ENCODE measurements at places on chromosomes 16 and 17.

GRCh38 chr17:58388302-58389190, 28.8 kb downstream of the RNF43 start:
- no peak for DNase-seq

- no peak for DNase-seq
These were observed 169.0 kb upstream of the ZFHX3 start for GRCh38 chr16:73216932-73217331.

DNA sequence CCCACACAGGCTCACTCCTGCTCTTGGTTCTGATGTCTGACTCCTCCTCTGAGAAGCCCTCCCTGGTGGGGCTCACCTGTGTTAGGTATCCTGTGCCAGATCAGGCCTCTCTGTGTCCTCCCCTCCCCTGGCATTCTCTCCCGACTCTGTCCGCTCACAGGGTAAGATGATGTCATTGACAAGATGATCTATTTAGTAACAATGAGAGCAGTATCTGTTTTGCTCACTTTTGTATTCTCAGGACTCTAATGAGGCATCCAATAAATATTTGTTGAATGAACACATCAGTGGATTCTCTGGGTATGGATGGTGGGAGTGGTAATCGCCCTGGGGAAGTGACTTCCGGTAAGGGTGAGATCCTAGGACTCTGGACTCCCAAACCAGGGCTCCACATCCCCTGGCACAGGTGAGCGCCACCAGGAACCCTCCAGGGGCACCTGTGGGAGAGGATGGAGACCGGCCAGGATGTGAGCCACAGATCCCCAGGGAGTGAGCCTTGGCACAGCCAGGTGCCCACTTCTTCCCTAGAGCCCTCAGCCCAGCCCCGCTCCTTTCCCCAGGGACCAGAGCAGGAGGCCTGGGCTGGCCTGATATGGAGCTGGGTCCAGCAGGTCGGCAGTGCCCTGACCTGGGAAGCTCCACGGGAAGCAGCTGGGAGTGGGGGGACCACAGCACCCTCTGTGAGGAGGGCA, 5.4 kb upstream of the HAP1 start:
- DNase-seq = no peak

GRCh38 chr16:21526923-21527807, 72.2 kb upstream of the METTL9 start:
- DNase-seq = no peak

DNA sequence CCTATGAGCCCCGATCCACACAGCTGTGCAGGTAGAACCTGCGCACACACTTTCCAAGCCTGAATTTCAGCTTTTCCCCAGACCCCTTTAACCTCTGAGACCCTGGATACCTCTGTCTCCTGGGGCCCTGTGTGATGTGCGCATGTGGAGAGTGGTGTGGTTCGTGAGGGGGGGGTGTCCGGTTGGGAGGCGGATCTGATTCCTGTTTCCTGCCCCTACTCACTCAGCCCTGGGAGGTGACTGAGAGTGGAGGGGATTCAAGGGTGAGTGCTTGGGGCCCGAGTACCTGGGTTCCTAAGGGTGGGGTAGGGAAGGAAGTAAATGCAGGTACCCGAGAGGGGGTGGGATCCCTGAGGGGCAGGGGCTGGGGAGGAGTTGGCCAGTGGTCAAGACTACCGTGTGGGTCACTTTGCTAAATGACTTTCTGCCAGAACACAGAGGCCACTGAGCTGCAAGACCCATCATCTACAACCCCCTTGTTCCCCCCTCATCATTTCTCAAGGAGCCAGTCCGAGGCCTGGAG, 621 bp downstream of the ARHGEF15 start:
- DNase-seq = no peak

DNA sequence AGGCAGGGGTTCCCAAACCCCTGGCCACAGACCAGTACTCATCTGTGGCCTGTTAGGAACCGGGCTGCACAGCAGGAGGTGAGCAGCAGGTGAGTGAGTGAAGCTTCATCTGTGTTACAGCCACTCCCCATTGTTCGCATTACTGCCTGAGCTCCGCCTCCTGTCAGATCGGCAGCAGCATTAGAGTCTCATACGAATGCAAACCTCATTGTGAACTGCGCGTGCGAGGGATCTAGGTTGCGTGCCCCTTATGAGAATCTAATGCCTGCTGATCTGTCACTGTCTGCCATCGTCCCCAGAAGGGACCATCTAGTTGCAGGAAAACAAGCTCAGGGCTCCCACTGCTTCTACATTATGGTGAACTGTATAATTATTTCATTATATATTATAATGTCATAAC, 25.1 kb upstream of the RMI2 start:
- DNase-seq = no peak

GRCh38 chr17:10034719-10035475, 129.8 kb upstream of the RCVRN start:
- no peak for DNase-seq

DNA sequence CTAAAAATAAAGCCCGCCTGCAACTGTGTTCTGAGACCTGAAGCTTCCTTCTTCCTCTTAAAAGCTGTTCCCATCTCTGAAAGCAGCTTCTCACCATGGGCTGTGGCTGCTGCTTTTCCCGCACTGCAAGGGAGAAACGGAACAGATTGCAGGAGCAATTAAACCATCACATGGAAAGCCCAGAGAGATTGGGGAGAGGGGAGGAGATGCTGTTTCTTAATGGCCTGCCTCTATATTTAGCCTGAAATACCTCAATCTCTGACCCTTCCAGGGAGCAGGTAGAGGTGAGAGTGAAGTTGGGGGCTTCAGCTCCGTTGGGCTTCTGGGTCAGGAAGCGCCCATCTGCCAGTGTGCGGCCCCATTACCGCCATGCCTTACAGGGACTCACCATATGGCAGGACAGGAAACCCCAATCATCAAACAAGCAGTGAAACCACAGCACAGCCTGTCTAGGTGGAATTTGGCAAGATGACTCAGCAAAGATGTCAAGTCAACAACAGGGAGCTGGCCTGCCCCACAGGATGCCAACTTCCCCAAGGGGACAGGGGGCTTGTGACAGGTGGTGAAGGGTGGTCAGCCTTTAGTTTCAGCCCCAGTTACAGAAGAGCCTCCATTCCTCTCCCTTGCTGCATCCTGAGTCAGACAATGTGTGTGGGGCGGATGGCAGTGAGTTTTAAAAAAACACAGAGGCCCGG, 286.6 kb upstream of the CCL2 start:
- DNase-seq = no peak

DNA sequence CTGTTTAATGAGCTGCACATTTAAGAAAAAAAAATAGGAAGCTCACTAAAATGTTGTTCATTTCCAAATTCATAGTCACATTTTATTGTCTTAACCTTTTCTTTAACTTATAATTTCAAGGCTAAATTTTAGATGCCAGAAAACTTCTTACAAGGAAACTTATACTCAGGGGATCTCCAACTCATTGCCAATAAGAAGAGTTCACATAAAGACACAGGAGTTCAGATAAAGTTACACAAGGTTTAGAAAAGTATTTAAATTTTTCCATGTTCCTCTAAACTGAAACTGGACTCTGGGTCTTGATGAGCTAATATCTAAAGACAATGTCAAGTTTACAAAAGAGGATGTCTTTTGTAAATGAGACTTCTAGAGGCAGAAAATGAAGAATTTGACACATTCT, 190.7 kb upstream of the KCNJ16 start:
- no peak for DNase-seq

DNA sequence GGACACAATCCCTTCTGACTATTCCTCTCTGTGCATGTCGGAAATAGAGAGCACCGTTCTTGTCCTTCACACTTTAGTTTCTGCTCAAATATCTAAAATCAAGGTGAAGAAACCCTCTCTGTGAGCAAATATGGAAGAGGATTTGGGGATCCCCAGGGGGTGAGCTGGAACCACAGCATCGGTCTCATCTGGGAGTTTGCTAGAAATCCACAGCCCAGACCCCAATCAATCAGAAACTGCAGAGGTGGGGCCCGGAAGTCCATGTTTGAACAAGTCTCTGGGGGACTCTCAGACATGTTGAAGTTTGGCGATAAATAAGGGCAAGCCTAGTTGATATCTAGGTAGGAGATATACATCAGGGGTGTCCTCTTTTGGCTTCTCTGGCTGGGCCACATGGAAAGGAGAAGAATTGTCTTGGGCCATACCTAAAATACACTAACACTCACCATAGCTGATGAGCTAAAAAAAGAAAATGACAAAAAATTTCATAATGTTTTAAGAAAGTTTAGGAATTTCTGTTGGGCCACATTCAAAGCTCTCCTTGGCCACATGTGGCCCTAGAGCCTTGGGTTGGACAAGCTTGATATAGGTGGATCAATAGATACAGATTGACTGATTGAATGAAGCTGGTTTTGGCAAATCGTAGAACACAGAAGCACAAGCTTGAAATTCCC, 168.0 kb upstream of the FOXF1 start:
- DNase-seq = no peak

DNA sequence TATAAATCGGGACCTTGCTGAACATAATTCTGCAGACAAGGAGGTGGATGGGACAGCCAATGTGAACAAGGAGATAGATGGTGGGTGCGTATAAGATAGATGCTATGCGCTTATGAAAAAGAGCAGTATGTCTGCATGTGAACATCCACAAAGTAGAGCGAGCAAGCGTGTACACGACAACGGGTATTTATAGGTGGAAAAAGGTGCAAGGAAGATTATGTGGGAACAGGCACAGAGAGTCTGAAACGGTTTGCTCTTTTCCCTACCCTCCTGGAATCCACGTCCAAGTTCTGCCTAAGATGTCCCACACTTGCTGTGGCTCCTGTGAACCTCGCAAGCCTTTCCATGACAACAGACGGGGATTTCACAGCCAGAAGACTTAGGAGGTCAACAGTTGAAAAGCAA, 43.0 kb downstream of the SNX11 start:
- DNase-seq = no peak

DNA sequence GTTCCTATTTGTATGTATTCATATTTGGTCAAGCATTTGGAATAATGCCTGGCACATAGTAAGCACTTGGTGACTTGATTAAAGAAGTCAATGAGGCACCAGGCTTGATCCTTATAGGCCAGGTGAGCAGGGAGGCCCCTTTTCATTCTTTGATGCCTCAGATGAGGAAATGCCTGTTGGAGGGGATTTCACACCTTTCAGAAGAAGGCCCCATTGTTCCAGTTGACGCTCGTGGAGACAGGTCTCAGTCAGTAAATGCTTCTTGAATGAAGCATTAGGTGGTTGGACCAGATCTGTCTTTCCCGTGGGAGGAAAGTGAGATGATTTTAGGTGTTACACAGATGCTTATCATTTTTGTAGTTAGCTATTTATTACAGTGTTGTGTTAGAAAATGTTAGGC, 13.0 kb downstream of the LCMT1 start:
- DNase-seq = no peak

- DNase-seq = no peak
These were observed 982 bp downstream of the SPAG9 start for GRCh38 chr17:51119415-51120356.

- DNase-seq = no peak
These were observed 6.5 kb downstream of the DLX4 start for GRCh38 chr17:49975531-49975930.

DNA sequence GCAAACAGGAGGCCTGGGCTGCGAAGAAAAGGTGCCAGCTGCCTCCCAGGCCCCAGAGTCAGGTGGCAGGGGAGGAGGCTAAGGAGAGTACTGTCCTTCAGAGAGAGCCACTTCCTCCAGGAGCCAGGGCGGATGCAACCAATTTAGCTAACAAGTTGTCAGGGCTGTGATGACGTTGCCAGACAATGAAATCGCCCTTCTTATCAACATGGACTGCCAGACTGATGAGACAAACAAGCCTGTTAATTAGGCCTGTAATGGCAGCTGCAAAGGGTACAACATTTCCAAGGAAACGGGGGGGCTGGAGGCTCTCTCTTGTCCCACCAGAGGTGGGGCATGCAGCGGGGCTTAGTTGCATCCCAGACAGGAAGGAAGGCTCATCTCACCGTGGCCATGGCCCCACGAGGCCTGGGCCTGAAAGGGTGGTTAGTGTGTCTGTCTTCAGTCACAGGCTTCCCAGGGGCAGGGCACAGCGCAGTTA, 111.8 kb downstream of the SDK2 start:
- DNase-seq = no peak

GRCh38 chr17:49210158-49211029, at the start of the genes ABI3 and GNGT2:
ABI3 (plus strand) TSS chr17:49210707; CDS start chr17:49210725, 18 bp downstream.
GNGT2 (minus strand) TSS chr17:49210574; CDS start chr17:49207422, 3,152 bp downstream.
- DNase-seq = peak; percentile 41

DNA sequence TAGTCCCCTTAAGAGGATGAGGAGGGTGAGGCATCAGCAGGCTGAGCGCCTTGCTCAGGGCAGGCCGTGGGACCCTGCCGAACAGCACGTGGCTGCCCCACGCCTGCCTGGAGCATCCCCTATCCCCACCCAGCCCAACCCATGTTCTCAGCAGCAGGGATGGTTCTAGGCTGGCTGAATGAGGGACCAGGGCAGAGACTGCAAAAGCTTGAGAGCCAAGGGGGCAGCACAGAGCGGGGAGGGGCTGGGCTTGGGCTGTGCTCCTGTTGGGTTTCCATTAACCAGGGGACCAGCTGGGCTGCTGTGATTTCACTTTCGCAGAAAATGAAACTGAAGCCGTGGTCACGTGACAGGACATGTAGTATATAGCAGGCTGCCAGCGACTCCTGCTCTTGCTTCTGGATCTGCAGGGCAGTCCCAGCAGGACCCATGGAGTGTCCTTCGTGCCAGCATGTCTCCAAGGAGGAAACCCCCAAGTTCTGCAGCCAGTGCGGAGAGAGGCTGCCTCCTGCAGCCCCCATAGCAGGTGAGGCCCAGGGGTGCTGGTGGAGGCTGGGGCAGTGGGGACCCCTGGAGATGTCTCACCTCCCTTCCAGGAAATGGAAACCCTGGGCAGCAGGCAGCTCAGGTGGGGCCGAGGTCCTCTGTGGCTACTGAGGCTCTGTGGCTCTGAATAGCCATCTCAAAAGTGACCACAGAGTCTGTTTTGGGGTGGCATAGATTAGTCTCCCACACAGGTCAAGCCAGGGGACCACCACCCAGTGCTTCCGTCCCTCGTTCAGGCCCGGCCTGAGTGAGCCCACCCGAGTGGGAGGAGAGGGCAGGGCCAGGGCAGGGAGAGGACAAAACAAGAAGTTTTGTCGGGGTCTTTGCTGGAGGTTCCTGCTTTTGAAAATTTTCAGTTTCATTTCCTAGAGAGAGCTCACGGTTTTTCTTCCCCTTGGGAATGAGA, 2.9 kb downstream of the RNF213 start:
- DNase-seq = peak; percentile 86

DNA sequence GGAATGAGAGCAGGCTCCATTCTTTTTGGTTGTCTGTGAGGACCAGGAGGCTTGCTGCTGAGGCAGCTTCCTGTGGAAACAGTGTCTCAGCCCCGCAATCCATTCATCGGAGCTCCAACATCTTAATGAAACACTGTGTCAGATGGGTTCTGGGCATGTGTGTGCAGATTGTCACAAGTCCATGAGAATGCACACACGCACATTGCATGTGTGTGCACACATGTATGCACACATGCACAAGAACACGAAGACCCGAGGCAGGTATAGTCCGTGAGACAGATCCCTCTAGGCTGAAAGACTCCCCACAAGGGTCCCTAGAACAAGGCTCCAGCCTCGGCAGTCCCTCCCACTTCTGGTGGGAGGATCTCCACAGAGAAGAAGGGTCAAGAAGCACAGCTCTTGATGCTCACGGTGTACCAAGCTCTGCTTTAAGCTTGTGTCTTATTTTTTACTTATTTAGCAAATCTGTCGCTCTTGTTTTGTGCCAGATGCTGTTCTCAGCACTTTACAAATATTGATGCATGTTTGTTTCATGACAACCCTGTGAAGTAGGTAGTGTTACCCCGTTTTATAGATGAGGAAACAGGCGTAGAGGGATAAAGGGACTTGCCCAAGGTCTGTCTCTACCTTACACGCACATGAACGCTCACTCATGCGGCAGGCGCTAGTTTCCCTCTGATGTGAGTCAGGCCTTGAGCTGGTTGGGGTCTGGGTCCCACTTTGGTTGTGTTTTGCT, 213.1 kb downstream of the SEC14L1 start:
- DNase-seq = no peak

- DNase-seq = no peak
These were observed 2.4 kb downstream of the THRA start for GRCh38 chr17:40064971-40065768.

GRCh38 chr16:88066680-88067529, 115.7 kb downstream of the BANP start:
- no peak for DNase-seq
